ENCODE measurements at places on chromosomes 2 and 18. TPM values are rescaled to one million over a fixed set of nuclear protein-coding genes. Genes with fewer than 3 reads are reported as not detected.

The SCG2 gene
- not detected for total RNA-seq

The SLC38A11 gene
- not detected for total RNA-seq

- no peak overlapping the region for H3K27ac ChIP-seq
- no peak overlapping the region for H3K4me3 ChIP-seq
- no peaks in the 10 kb centered on the region for H3K27me3 ChIP-seq
Observed at GRCh38 chr2:52861596-52861995, 906.0 kb upstream of the CHAC2 start.

DNA sequence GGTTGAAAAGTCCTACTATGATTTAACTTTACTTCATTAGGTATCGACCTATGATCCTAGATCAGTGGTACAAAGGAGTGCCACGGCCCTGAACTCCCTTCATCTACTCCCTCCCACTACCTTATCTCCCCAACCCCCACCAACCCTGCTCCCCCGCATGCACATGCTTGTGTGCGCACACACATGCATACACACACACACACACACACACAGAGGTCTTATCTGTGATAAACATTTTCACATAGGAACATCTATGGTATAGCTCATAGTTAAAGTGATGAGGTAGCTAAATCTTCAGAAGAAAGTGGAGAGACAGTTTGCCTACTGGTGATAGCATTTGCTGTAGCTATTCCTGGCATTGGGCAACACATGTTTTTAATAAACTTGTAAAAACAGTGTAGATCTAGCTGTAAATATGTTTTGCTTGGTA lies 471.3 kb downstream of the ZEB2 start:
- DNase-seq = no peak
- H3K27ac ChIP-seq = no peak overlapping the region
- H3K36me3 ChIP-seq = no peaks in the 10 kb centered on the region
- H3K27me3 ChIP-seq = no peaks in the 10 kb centered on the region
- no peaks in the 10 kb centered on the region for H3K4me1 ChIP-seq
- H3K4me3 ChIP-seq = no peak overlapping the region

The ANKRD30BL gene
- not detected for total RNA-seq

The CD8B gene
- total RNA-seq = 0.75 TPM

GRCh38 chr2:27954771-27955383 lies 64.3 kb downstream of the BABAM2 start:
- no peak overlapping the region for H3K27ac ChIP-seq
- H3K4me1 ChIP-seq = peaks cover 13% of the 10 kb centered on the region
- no peaks in the 10 kb centered on the region for H3K36me3 ChIP-seq

- no peak overlapping the region for H3K27ac ChIP-seq
- no peaks in the 10 kb centered on the region for H3K27me3 ChIP-seq
- no peak for DNase-seq
- H3K4me3 ChIP-seq = no peak overlapping the region
Observed at GRCh38 chr2:167504061-167504460, 615.8 kb downstream of the XIRP2 start.

The COLEC12 gene
- not detected for total RNA-seq

DNA sequence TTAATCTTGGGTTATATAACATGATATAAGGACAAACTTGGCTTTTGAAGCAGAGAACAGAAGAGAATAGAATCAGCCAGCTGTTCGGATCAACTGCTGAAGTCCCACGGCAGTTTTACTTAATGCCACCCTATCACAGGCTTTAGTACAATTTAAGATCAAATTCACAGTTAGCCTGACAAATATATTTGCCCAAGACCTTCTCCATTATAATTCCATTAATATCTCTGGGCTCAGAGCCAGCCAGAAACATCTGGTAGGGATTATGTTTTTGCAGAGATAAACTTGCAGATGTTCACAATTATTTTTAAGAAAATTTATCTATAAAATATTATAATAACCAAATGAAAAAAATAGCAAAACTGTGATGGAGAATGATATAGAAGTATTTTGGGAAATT lies 381.4 kb downstream of the RAD51AP2 start:
- no peak for DNase-seq
- no peak overlapping the region for H3K4me3 ChIP-seq
- H3K27ac ChIP-seq = no peak overlapping the region
- no peaks in the 10 kb centered on the region for H3K36me3 ChIP-seq
- no peaks in the 10 kb centered on the region for H3K27me3 ChIP-seq

- no peaks in the 10 kb centered on the region for H3K27me3 ChIP-seq
- H3K4me3 ChIP-seq = no peak overlapping the region
- no peak overlapping the region for H3K27ac ChIP-seq
- DNase-seq = no peak
Observed at GRCh38 chr2:190441564-190441963, 33.4 kb downstream of the MFSD6 start.

GRCh38 chr2:72911256-72911655 lies 6.1 kb upstream of the EMX1 start:
- no peak overlapping the region for H3K4me3 ChIP-seq
- H3K27me3 ChIP-seq = peaks cover 93% of the 10 kb centered on the region
- no peak overlapping the region for H3K27ac ChIP-seq
- H3K4me1 ChIP-seq = peaks cover 20% of the 10 kb centered on the region

DNA sequence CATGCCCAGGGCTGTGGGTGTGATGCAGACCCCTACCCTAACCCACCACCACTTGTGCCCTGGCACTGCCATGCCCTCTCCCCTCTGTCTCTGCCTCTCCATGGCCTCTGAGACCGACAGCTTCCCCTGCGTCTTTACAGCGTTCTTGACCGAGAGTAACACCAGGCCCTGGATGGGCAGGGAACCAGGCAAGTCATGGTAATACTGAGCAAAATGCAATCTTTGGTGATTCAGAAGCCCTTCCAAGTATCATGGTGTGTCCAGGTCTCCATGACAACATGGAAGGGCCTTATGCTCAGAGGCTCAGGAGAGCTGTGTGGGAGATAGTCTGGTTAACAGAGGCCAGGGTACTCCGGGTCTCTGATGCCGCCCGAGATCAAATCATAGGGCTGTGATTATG lies 176.1 kb downstream of the KLHL29 start:
- H3K4me3 ChIP-seq = no peak overlapping the region
- H3K4me1 ChIP-seq = no peaks in the 10 kb centered on the region
- no peak for DNase-seq
- no peaks in the 10 kb centered on the region for H3K36me3 ChIP-seq

DNA sequence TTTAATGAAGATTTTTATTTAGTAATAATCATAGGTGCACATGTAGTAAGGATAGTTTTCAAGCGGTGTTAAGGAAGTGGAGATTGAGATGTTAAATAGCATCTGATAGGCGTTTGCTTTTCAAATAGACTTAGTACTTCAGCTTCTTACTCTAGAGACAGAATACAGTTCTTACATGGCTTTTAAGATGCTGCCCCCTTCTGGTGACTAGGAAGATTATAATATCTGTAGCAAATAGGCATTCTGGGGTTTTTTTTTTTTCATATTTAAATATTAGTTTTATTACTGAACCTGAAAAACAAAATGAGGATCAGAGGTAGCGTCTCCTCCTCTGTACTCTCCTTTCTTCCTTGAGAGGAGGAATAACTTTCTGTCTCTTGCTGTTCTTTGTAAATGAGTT lies 100.2 kb downstream of the AGAP1 start:
- no peak for DNase-seq
- no peaks in the 10 kb centered on the region for H3K4me1 ChIP-seq
- H3K4me3 ChIP-seq = no peak overlapping the region
- H3K27ac ChIP-seq = no peak overlapping the region

- H3K4me3 ChIP-seq = no peak overlapping the region
- H3K27me3 ChIP-seq = no peaks in the 10 kb centered on the region
- H3K27ac ChIP-seq = no peak overlapping the region
- DNase-seq = no peak
- H3K4me1 ChIP-seq = no peaks in the 10 kb centered on the region
Observed at GRCh38 chr18:10170375-10170774, 256.6 kb downstream of the VAPA start.

The STAT4 gene
- 77.1 TPM for total RNA-seq

DNA sequence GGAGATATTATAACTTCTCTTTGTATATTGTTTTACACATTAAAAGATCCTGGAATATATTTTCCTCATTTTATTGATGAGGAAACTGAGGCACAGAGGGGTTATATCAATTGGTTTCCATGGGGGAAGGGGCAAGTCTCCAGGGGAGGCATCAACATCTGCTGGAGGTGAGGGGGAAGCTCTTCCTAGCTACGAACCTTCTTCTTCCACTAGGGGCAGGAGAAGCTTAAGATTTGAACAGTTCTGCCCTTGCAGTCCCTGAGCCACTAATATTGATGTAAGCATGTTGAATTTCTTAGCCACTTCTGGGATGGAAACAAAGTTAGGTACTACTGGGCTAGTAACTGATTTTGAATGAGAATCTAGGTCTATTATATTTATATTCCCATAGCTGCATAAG lies 140.1 kb upstream of the AQP4 start:
- no peaks in the 10 kb centered on the region for H3K4me1 ChIP-seq
- no peak for DNase-seq
- no peaks in the 10 kb centered on the region for H3K27me3 ChIP-seq
- H3K36me3 ChIP-seq = no peaks in the 10 kb centered on the region
- H3K27ac ChIP-seq = no peak overlapping the region
- H3K4me3 ChIP-seq = no peak overlapping the region

DNA sequence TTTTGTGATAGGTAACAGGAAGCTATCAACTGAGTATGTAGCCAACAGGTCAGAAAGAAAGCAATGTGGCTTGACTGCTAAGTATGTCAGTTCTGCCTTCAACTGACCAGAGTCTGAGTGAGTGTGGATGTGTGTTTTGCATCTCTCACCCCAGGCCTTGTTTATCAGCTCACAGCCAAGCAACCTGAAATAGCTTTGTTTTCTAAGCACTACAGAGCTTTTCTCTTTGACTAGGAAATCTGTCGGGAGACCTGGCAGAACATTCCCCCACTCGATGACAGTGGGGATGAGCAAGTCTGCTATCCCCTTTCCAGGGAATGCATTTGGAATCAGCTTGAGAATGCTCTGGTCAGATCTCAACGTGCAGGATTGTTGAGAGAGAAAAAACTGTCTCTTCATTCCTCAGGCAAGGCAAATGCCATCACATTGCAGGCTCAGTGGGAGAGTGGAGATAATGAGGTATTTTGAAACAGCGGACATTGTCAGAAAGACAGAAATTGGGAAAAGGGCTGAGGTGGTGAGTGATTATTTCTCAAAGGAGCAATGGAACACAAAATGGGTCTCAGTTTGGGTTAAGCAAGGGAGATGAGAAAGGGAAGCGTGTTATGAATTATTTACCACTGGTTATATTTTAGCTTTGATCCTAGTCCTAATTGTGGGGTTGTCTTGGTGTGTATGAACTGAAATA lies 233.8 kb upstream of the PIK3C3 start:
- H3K4me3 ChIP-seq = no peak overlapping the region
- DNase-seq = no peak
- H3K4me1 ChIP-seq = no peaks in the 10 kb centered on the region
- H3K27me3 ChIP-seq = no peaks in the 10 kb centered on the region
- H3K27ac ChIP-seq = no peak overlapping the region

DNA sequence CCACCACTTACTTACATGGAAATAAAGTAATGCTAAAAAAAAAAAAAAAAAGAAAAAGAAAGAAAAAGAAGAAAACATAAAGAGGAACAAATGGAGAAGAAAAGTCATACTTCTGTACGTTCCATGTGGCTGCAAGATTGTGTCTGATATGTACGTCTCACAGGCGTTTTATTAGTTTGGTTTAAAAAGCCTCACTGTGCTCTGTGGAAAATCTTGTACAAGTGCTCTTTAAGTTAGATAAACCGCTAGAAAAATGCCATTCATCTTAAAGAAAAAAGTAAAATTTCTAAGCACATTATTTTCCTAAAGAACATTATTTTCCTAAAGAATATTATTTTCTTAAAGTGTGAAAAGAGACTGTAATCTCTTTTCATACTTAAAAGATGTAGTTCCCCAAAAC lies 165.1 kb downstream of the ZNF521 start:
- H3K4me1 ChIP-seq = no peaks in the 10 kb centered on the region
- no peaks in the 10 kb centered on the region for H3K36me3 ChIP-seq
- no peak overlapping the region for H3K27ac ChIP-seq
- no peak overlapping the region for H3K4me3 ChIP-seq

GRCh38 chr2:67213270-67213670 lies 183.9 kb upstream of the ETAA1 start:
- H3K27ac ChIP-seq = no peak overlapping the region
- no peaks in the 10 kb centered on the region for H3K36me3 ChIP-seq
- no peaks in the 10 kb centered on the region for H3K27me3 ChIP-seq
- H3K4me3 ChIP-seq = no peak overlapping the region

- no peaks in the 10 kb centered on the region for H3K36me3 ChIP-seq
- H3K4me3 ChIP-seq = no peak within 1 kb of the TSS
- H3K27me3 ChIP-seq = peaks cover 99% of the 10 kb centered on the region
- no peak for DNase-seq
Observed at GRCh38 chr2:176115883-176116813, at the start of gene HOXD10. Gene HOXD10 (plus strand): TSS chr2:176116778. CDS start chr2:176116834, 56 bp downstream.

- peaks cover 10% of the 10 kb centered on the region for H3K4me1 ChIP-seq
- no peak overlapping the region for H3K27ac ChIP-seq
- H3K36me3 ChIP-seq = no peaks in the 10 kb centered on the region
- no peak overlapping the region for H3K4me3 ChIP-seq
- no peaks in the 10 kb centered on the region for H3K27me3 ChIP-seq
Observed at GRCh38 chr18:58645398-58645797, 16.5 kb upstream of the ALPK2 start.

The CELF4 gene
- total RNA-seq = not detected

The STRN gene
- 20.8 TPM for total RNA-seq

DNA sequence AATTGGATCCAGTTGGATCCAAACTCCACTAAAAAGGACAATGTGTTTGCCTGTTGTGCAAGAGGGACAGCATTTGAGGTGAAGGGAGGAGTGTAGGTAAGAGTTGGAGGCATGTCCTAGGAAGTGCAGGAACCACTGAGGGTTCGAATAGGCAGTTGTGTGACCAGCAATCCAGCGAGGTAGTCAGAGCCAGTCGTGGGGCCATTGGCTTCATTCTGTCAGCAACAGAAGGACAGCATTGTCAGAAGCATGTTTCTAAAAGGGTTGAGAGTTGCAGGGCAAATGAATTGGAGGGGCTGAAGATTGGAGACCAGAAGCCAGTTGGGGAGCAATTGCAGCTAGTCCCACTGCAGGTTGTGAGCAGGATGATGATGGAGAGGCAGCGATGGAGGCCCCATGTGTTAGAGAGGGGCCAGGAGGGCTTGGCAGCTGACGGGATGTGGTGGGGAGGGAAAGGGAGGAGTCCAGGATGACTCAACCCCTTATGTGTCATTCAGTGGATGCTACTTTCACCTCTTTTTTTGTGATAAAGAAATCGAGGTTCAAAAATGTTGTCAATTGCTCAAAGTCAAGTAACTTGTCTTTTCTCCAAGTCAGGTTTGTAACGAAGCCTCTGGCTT lies 96.7 kb upstream of the SIX3 start:
- no peak overlapping the region for H3K27ac ChIP-seq
- no peaks in the 10 kb centered on the region for H3K36me3 ChIP-seq
- peaks cover 11% of the 10 kb centered on the region for H3K27me3 ChIP-seq
- H3K4me3 ChIP-seq = no peak overlapping the region
- no peak for DNase-seq
- no peaks in the 10 kb centered on the region for H3K4me1 ChIP-seq

DNA sequence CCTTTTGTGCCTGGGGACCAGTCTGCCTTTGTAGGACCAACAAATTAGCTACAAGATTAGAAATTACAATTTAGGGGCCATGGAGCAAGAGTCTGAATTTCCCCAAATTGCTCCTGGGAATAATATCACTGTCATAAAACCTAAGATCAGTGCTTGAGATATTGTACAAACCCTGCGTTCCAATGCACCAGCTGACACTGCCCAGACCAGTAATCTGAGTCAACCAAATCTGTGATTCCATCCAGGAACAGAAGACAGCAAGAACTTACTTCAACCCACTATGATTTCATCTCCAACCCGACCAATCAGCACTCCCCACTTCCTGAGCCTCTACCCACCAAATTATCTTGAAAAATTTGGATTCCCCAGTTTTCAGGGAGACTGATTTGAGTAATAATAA lies 1305.0 kb upstream of the NRXN1 start:
- no peaks in the 10 kb centered on the region for H3K4me1 ChIP-seq
- H3K4me3 ChIP-seq = no peak overlapping the region
- no peaks in the 10 kb centered on the region for H3K36me3 ChIP-seq
- no peak for DNase-seq

Measured in CD4-positive, alpha-beta T cell (primary cell).